ENCODE measurements at places on chromosomes 5 and 9.

GRCh38 chr5:74621492-74621891 lies 19.0 kb downstream of the ENC1 start:
- no peak for DNase-seq

GRCh38 chr9:81826517-81826906 lies 101.7 kb upstream of the SPATA31D4 start:
- no peak for DNase-seq

- no peak for DNase-seq
Measured at GRCh38 chr9:71459082-71459481, 309.2 kb downstream of the CEMIP2 start.

GRCh38 chr5:159337016-159337955 lies 7.0 kb upstream of the IL12B start:
- DNase-seq = peak; percentile 78

DNA sequence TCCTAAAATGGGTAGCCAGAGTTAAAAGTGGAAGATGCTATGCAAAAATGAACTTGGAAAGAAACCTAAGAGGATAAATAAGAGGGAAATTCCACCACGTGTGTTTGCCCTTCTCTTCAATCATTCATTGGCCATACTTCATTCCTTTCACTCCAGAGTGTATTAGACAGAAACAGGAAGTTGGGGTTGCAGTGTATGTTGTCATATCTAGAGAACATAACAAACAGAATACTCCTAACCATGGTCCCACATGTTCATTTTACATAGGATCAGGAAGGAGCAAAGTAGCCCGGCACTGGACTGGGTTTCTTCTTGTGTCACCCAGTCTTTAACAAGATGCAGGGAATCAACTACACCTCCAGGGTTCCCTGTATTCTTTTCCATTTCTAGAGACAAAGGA lies 7.6 kb upstream of the GPBP1 start:
- DNase-seq = no peak

DNA sequence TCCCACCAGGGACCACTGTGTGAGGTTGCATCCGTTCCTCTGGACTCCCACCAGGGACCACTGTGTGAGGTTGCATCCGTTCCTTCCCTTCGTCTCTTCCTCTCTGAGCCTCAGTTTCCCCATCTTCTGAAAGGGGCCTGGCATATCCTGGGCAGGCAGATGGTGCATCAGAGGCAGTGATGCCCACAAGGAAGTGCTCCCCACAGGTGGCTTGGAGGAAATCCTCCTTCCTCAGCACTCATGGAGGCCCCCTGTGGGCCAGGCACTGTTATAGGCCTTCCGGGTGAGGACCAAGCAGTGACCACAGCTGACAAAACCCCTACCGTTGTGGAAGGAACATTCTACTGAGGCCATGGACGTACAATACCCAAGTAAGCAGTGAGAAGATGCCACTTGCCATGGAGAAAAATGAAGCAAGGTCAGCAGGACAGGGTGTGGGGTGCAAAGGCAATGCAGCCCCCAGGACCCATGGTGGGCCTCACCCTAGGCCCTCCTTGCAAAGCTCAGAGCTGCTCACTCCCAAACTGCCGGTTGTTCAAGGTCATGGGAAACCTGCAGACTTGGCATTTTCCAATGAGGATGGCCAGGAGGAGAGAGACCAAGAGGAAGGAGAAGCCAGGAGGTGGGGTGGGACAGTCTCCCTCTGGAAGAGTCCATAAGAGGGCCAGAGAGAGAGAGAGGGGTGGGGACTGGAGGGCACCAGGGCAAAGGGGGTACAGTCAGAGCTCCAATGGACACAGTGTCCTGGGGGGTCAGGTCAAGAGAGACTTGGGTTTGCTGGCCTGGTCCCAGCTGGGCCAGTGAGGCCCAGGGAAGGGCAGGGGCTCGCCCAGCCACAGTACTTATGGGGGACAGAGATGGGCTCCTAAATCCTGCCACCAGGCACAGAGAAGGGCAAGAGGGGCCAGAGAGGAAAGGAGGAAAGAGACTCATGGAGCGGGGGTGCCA lies 51.1 kb downstream of the C9orf50 start:
- no peak for DNase-seq

DNA sequence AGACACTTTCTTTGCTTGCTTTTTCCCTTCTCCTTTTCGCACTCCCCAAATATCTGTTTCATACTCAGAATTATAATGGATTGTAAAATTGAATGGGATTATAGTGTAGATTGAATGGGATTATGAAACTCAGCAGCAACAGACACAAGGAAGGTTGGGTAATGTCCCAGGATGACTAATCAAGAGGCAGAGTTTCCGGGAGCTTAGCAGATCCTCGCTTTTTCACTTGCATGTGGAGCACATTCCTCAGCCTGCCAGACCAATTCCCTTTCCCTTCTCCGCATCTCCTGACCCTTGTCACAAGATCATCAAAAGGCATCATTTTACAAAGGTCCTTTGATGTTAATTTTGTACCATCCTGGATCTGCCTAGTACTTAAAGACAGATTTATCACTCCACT lies 55.1 kb upstream of the SLC1A1 start:
- no peak for DNase-seq

- no peak for DNase-seq
Measured at GRCh38 chr5:4511996-4512656, 628.0 kb upstream of the ADAMTS16 start.

DNA sequence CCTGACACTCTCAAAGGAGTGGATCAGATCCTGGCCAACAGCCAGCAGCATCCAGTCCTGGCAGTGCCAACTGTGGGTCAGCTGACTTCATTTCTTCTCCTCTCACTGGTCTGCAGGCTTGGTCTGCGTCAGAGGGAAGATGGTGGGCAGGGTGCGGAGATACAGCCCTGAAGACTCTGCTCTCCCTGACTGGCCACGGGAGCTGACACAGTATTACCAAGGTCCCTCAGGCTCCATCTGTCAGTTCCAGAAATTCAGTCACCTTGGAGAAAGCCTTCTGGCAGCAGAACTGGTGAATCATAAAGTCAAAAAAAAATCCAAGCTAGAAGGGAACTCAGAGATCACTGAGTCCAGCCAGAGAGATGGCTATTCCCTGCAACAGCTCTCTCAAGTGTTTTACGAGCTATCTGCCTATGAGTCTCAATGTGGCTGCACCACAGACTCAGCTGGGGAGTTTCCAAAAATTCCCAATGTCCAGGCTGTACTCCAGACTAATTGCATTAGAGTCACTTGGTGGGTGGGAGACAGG lies 27.9 kb downstream of the C1QTNF2 start:
- no peak for DNase-seq

- DNase-seq = peak; percentile 98
Measured at GRCh38 chr9:128249908-128250838, 25.6 kb downstream of the GOLGA2 start.

DNA sequence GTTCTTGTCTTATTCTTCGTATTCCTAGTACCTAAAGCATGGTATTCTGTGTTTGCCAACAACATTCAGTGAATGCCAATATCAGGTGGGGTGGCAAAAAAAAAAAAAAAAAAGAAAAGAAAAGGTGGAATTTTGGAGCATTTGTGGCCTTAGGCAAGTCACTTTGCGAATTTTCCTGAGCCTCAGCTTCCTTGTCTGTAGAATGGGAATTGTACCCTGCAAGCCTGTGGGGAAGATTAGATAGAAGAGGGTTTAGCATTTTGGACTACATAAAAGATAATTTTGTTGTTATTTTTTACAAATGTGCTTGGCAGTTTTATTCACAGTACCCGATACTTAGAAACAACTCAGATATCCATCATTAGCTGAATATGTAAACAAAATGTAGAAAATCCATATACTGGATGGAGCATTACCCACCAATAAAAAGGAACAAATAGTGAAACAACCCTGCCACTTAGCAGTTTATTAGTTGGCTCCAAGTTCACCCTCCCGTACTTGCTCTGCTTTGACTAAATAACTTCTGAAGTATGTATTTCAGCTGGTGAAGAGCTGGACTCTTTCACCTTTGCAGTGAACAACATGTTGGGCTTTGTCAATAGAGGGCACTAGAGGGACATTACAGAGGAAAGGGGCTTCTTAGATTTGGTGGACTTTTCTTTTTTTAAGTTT lies 13.6 kb downstream of the UBE2D2 start:
- peak; percentile 62 for DNase-seq

DNA sequence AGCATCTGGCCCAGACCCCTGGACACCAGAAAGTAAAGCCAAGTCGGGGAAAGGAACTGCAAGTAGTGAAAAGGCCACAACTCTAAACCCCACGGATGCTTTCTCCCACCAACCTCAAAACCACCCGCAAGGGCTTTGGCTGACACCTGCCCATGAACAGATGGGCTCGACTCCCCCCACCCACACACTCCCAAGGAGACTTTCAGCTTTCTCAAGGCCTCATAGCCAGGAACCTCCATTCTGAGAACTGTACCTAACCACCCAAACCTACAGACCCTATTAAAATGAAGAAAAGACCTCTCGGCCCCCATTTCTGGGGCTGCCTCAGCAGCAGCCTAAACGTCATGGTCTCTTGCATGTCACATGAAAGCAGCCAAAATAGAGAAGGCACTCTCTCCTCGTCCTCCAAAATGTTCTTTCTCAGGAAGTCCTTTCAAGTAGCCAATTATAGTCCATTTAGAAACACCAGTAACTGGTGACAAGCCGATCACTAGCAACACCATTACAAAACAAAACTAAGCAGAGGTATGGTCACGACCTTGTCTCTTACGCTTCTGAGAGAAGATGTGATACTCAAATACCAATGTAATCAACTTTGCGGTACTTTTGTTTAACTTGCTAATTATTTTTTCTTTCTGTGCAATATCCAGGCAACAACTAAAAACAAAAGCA lies 2.9 kb downstream of the B4GALT1 start:
- DNase-seq = no peak

DNA sequence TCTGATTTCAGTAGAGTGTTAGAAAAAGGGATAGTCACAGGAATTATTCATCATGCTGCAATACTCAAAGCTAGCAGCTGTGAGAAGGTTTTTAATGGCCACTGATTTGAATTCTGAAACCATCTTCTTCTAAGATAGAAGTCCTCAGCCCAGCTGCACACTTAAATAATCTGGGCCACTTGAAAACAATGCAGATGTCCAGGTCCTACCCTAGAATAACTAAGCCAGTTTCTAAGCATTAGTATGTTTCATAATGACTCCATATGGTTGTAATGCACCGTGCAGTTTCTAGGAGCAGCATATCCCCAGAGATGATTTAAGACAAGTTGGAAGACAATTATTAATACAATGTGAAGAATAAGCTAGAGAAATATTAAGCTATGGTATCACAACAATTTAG lies 159.9 kb upstream of the FBXL17 start:
- DNase-seq = no peak

GRCh38 chr5:67030289-67031056 lies 166.1 kb downstream of the CD180 start:
- DNase-seq = no peak

DNA sequence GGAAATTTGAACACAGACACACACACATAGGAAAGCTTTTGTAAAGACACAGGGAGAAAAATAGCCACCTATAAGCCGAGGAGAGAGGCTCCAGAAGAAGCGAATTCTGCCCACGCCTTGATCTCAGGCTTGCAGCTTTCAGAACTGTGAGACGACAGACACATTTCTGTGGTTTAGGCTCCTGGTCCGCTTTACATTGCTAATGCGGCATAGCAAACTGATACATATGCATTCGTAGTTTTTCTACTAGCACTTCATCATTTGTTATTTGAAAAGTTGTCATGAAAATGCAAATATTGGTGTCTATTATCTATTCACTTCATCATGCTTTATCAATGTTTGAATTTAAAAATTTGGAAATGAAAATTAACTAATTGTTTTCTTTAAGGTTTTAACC lies 674.9 kb downstream of the SEMA5A start:
- DNase-seq = no peak

GRCh38 chr9:81686614-81687520 lies 2.5 kb downstream of the TLE1 start:
- peak; percentile 13 for DNase-seq

- DNase-seq = no peak
Measured at GRCh38 chr9:105531530-105531929, 26.4 kb upstream of the FKTN start.

DNA sequence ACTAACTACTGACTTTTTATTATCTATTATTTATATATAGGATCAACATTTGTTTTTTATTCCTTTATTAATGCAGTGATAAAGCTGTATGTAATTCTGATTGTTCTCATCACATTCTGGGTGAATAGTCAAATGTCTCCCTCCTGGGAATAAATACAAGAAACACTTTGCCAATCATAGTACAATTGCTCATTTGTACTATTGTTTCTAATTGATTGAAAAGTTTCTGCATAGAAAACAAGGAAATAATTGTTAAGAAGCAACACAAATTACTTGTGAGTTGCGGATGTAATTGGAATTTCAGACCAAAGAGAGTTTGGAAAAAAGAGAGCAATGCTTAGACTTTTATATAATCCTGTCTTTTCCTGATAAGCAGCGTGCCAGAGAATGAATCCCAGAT lies 1013.9 kb downstream of the EFNA5 start:
- DNase-seq = no peak

DNA sequence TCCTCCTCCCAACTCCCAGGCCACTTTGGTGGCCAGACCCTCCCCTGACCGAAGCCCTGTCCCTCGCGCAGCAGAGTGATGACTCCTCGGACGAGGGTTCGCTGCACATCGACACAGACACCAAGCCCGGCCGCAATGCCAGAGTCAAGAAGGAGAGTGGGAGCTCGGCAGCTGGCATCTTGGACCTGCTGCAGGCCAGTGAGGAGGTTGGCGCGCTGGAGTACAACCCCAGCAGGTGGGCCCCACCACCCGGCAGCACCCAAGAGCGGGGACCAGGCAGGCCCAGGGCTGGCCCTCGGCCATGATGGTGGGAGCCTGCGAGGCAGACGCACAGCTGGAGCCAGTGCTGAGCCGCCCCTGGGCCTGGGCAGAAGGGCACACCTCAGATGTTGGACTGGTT lies 90.6 kb downstream of the PHF2 start:
- no peak for DNase-seq

DNA sequence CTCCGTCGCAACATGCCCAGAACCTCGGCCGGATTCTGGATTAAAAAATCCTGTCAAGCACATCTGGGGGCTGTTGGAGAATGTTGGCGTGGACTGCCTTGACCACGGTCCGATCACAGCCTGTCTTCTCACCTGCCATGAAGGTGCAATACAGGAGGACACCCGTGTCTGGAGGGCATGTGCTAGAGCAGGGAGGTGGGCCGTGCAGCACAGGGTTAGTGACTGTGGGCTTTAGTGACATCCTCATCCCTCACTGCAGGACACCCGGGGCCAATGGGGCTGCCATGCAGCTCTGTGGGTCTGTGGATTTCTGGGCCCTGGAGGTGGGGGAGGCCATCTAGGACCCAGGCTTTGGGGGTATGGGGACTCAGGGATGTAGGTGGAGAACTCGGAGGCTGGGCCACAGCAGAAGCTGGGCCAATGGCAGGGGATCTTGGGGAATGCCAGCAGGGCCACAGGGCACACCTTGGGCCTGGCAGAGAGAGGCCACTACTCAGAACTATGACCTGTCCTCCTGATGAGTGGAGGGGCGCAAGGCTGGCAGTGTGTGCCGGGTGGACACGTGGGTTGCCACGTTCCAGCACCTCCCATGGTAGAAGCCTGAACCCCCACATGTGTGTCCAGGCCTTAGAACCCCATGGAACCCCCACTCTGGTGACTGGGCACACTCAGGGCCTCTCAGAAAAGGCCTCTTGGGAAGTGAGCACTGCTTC lies 23.3 kb downstream of the ZDHHC11B start:
- no peak for DNase-seq

- DNase-seq = no peak
Measured at GRCh38 chr5:181043285-181044092, 3.4 kb downstream of the BTNL9 start.

All from activated CD4-positive, alpha-beta T cell treated with anti-CD3 and anti-CD28 coated beads, Interleukin-2, Interleukin-6, amounts not matched to agents 100 ng/mL and 50 ng/mL, durations not matched to agents 16 hours and 8 hours (primary cell).